CD4-positive, alpha-beta memory T cell (primary cell): ENCODE measurements at places on chromosomes 6 and 20.

DNA sequence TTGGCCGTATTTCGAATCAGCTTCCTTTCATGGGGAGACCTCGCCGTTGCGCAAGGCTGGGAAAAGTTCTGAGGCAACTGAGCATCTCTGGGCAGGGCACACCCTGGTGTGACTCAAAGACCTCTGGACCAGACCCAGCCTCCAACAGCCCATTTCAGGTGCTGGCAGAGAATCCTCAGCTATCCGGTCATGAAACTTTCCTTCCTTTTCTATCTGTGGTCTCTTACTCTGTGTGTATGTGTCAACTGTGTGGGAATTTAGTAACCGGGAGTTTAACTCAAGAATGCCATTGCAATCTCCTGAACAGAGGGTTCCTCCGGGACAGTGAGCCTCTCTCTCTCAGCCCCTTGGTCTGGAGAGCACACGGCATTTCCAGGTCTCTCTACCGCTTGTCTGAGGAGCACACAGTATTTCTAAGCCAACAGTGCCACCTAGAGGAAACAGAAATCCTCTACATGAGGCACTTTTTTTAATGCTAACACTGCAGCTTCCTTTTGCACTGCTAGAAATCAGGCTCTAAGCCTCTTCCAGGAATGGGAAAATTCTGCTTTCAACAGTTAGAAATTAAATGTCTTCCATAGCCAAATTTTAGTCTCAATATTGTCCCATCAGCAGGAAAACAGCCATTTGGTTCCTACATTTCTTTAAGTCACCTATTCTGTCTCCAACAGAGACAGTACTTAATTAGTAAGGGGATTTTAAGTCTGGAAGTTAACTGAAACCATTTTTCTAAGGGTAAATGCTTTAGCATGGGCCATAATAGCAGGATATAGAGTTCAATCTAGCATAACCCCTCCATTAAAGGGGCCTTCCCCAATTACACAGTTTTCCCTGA lies 32.7 kb downstream of the PLN start:
- DNase-seq = peak; percentile 41

GRCh38 chr20:47038566-47039560 lies 144.2 kb downstream of the EYA2 start:
- DNase-seq = no peak

GRCh38 chr6:140917911-140918310 lies 1214.8 kb upstream of the GJE1 start:
- no peak for DNase-seq

DNA sequence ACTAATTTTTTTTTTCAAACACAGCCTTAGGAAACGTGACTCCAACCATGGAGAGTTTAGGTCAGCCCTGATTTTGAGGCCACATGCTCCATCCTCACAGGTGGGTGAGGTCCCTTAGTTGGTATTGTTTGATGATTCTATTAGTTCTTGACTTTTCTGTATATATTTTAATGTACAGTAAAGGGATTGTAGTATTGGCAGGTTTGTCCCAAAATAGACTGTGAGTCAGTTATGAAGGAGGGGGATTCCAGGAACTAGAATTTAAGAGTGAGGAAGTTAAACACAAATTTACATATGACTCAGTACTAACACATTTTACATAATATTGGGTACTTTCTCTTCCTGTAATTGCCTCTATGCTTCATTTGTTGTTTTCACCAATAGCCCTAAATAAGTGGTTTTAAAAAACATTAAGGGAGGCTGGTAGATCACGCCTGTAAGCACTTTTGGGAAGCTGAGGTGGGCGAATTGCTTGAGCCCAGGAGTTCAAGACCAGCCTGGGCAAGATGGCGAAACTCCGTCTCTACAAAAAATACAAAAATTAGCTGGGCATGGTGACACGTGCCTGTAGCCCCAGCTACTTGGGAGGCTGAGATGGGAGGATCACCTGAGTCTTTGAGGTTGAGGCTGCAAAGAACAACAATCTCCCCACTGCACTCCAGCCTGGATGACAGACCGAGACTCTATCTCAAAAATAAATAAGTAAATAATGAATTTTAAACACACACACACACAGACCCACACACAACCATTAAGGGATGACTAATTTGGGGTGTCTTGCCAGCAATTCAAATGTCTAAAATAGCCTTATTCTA lies 81.8 kb downstream of the SGK1 start:
- no peak for DNase-seq

DNA sequence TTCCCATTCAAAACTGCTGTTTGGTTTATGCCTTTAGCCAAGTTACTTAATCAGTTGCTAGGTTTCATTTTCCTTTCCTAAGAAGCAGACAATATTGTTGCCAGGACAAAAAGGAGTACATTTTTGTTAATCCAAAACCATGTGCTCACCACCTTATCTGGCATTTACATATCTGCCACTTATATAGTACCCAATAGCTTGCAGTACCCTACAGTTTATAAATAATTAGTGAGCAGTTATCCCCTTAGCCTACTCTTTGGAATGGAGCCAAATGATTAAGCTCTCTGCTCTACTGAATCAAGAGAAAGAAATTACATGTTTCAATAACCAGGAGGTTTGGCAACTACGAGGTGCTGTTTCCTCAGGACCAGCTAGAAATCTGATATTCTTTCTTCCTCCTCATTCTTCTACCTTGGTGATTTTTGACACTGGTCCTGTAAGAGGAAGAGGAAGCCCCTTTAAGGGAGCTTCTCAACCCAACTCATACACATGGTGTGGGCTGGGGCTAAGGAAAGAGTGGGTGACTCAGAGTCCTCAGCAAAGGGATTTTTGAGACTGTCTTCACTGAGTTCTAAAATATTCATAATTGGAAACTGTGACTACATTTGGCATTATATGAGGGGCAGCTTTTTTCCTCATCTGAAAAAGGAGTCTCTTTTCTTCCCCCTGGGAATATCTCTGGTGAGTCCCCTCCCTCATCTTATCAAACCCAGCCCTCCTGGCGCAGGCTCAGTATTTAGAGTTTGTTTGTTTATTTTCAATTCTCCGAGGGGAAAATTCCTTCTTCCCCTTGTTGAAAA lies 1.5 kb downstream of the ZNFX1 start:
- no peak for DNase-seq

- DNase-seq = no peak
Measured at GRCh38 chr6:41596807-41597206, 41.5 kb upstream of the MDFI start.
